ENCODE measurements at places on chromosomes 16 and 17.
A peak's percentile ranks its signal among the peaks of the same experiment; 100 is the strongest.

- DNase-seq = no peak
Observed at GRCh38 chr16:732936-733335, 6.0 kb downstream of the HAGHL start.

DNA sequence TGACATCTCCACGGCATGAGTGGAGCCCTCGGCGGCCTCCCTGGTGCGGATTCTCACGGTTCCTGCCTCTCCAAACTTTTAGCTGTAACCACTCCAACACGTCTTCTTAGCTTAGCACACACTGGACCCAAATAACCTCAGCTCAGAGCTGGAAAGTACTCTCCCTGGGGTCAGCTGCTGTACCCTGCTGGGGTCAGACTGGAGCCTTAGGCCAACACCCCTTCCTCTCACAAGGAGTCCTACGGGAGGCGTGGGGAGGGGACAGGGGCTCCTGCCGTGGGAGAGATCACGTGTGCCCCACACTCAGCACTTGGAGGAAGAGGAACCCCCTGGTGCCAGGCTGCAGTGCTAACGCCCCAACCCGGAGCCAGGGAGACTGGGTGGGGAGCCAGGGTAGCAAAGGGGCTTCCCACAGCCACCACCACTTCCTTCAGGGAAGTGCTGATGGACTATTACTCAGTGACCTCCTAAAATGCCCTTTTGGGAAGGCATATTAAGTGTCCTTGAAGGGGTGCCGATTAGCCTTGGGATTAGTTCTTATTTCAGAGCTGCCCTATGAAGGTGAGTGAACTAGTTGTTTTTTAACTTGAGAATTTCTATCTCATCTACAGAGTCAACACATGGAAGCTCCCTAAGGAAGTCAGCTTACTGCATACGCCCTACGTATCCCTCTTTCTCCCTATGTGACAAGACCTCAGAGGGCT, 124.0 kb downstream of the HIC1 start:
- peak; percentile 79 for DNase-seq

DNA sequence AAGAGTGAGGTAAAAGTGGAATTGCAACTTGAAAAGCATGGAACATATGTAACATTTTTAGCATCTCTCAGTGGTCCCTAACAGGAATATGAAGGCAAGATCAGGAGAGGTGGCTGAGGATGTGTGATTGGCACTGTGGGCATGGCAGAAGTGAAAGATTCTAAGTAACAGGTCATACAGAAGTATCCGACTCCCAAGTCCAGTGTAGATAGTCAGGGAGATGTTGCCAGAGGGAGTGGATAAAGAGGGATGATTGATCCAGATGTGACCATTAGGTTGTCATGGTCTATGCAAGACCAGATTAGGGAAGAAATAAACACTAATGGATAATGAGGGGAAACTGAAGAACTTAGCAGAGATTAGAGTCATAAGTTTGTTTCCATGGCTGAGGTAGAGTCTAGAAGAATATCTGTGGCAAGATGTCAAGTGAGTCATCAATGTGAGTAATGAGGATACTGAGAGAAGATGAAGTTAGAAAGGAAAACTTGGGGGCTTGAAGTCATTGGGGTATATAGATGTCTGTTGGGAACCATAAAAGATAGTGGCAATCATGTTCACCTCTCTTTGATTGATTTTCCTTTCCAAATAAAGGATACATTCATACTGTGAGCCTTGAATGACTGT, 23.9 kb upstream of the CAPNS2 start:
- DNase-seq = peak; percentile 66

DNA sequence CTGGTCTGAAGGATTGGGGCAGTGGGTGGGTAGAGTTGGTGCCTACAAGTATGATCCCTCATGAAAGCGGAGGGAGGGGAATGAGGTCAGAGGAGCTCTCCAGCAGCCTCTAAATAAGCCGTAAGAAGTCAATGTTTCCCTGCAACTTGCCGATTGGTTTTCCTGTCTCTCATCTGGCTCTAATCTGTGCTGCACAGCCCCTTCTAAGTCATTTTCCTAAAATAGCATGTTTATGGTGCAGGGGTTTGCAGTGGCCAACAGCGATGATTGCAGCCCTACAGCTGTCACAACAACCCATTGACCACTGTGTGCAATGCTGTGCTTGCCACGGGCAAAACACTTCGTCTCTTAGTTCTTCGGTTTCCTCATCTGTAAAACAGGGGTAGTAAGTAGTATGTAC, 189.2 kb downstream of the PRKCB start:
- DNase-seq = no peak

- DNase-seq = no peak
Observed at GRCh38 chr17:40445751-40446468, 2.7 kb downstream of the IGFBP4 start.

GRCh38 chr17:31313982-31314781, at the start of gene EVI2B:
Gene EVI2B (minus strand): TSS chr17:31314054. CDS start chr17:31305609, 8,445 bp downstream.
- peak; percentile 78 for DNase-seq

DNA sequence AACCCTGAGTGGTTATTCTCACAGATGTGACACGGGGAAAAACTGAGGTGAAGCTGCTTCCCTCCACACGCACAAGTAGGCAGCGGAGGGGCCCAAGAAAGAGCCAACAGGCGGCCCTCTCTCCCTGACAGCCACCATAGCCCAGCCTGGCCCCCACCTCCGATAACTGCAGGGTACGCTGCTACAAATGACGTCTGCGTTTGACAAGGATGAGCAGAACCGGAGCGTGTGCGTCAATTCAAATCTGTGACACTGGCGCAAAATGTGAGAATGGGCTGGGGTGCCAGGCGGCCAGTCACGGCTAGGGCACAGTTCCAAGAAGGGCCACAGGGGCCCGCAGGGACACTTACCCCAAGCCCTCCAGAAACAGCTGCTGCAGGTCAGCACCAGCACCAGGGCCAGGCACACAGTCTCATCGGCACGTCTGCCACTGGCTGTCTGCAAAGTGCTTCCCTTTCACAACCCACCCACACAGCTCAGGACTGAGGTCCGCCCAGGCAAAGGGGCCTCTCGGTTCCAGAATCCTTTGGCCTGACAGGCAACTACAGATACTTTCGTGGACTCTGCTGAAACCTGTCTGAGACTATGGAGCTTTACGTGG, 14.4 kb downstream of the AXIN1 start:
- peak; percentile 68 for DNase-seq

GRCh38 chr16:73000907-73001521, 46.9 kb downstream of the ZFHX3 start:
- no peak for DNase-seq

DNA sequence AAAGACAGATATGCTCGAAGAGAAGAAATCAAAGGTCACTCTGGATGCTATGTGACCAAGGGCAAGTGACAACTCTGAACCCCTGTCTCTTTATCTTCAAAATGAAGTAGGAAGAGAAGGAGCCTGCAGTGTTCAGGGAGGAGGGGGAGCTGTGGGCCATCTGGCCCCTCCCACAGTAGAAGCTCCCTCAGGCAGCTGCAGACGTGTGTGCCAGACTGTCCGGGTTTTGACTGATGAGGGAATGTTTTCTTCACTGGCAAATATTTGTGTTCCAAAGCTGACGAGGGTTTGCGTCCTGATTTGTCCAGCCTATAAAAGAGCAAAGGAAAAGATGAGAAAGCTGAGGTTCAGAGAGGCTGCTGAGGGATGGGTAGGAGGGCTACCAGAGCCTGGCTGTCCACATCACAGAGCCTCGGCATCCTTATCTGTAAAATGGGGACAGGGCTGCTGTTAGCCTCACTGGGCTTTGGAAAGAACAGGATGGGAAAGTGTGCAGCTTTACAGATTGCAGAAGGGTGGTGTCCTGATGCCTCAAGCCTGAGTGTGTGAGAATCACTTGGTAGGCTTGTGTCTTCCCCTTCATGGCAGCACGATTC, 1.8 kb upstream of the GINS2 start:
- DNase-seq = no peak

- no peak for DNase-seq
Observed at GRCh38 chr17:65058146-65058545, 1.6 kb upstream of the GNA13 start.

DNA sequence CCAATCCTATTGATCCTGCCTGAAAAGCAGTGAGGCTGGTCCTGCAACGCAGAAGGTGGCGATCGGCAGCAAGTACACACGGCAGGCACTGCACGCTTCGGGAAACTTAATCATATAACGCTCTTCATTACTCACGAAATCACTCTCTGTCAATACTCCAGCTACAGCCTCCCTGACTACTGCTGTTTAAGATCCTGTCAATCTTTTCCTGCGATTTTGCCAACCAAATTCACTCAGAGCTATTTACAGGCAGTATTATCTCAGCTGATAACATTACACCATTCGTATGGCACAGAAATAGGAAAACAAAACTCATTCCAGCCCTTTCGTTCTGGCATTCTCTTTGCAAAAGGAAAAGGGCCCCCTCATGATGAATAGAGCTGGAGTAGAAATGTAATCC, 262.4 kb upstream of the CDH8 start:
- DNase-seq = no peak

GRCh38 chr17:28536532-28537218, 15.7 kb downstream of the UNC119 start:
- DNase-seq = no peak

DNA sequence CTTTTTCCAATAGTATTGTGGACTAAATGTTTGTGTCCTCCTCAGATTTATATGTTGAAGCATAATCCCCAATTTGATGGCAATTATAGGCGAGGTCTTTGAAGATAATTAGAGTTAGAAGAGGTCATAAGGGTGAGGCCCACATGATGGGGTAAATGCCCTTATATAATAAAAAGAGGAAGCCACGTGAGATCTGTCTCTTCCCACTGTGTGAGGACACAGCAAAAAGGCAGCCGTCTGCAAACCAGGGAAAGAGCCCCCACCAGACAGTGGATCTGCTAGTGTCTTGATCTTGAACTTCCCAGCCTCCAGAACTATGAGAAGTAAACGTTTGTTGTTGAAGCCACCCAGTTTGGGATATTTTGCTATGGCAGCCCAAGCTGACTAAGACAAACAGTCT, 76.0 kb downstream of the LYRM1 start:
- peak; percentile 29 for DNase-seq

GRCh38 chr16:15581127-15581815, 61.7 kb downstream of the MARF1 start:
- no peak for DNase-seq

GRCh38 chr16:85042167-85042526, 14.6 kb downstream of the KIAA0513 start:
- DNase-seq = no peak

DNA sequence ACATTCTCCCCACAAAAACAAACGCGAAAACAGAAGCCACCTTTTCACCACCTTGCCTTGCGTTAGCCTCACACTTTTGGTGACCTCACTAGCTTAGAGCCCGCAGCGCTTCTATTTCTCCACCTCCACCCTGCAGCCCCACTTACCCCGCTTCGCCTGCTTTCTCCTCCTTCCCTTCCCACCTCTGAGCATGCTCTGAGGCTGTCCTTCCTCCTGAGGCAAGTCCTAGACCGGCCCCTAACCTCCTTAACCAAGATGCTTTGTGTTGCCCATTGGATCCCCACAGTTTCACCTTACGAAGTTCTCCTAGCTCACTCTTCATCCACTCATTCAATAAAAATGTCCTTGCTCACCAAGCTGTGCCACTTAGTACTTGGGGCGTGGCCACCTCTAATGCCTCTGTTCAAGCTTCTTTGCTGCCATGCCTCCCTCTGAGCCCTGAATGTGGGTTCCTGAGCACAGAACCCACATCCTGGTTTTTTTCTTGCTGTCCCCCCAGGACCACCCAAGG, 1.3 kb downstream of the GNGT2 start:
- no peak for DNase-seq

DNA sequence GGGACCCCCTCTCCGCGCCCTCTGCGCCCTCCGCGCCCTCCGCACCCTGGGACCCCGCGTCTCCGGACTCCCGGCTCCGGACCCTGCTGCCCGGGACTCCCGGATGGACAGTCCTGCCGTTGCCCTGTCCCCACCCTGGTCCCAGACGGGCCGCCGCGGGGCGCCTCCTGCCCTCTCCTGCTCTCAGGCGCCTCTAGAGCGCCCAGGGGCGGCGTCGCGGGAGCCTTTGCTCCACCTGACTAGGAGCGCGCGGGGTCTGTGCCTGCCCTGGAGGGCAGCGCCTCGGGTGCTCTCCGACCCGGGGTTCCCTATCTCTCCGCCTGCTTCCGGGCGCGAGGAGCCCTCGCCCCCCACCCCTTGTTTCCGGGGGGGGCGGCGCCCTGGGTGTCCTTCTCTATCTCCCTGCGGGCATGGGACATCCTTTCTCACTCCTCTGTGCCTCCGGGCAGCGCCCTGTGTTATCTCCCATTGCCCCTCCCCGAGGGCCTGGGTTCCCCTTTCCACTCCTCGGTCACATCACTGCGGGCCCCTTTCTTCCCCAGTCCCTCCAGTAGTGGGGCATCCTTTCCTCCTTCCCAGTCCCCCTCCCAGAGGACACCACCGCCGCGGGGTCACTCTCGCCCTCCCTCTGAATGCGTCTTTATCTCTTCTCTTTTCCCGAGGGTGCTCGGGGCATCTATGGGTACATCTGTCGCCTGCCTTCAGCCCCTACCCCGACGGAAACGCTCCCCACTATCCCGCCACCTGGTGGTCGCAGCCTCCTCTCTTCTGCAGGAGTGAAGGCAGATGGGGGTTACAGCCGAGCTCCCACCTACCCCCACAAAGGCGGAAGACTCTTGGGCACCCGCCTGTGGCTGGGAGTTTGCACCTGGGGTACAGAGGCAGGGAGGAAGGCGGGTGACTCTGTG, 875 bp downstream of the PRKCB start:
- DNase-seq = peak; percentile 41

DNA sequence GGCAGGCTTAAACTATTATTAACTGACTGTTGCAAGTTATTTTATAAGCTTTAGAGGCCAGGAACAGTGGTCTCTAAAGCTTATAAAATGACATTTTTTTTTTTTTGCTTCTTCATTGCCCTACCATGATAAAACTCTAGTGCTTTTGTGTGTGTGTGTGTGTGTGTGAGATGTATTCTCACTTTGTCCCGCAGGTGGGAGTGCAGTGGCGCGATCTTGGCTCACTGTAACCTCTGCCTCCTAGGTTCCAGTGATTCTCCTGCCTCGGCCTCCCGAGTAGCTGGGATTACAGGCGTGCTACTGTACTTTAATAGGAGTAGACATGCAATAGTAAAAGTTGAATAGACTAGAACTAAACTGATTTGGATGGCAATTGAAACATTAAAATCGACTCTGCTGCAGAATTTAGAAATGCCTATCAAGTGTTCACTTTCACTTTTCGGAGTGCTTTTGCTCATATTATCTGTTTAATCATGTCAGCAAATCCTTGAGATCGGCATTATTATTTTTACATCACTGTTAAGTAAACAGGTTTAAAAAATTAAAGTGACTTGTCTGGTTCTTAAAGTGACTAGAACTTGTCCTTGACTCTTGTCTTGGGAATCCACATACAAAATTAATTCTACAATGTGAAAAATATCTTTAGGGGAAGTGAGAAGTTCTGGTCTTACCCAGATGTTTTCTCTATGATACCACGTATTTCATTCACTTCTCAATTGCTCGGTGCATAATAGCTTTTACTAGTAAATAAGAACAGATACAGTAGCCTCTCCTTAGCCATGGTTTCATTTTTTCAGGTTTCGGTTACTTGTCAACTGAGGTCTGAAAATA, 8.4 kb upstream of the PCTP start:
- no peak for DNase-seq

DNA sequence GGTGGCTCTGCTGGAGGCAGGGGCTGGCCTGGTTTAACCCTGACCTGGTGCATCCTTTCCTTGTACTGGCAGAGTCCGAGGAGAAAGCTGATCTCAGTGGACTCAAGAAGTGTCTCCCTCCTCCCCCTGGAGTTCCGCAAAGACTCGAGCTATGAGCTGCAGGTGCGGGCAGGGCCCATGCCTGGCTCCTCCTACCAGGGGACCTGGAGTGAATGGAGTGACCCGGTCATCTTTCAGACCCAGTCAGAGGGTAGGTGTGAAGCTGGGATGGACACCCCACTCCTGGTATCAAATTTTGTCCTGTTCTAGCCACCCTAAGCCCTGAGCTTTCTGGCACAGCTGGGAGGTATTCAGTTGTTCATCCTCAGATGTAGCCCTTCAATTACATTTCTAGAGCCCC, 42.5 kb downstream of the IL21R start:
- no peak for DNase-seq

All from suppressor macrophage treated with lipopolysaccharide for 1 hour (primary cell).